ENCODE measurements at places on chromosomes 1 and 21.

- DNase-seq: no peak
Observed at GRCh38 chr1:21552715-21553114, 43.5 kb downstream of the ALPL start.

GRCh38 chr1:203172184-203173010 lies 3.2 kb downstream of the MYBPH start:
- DNase-seq: peak; percentile 10

DNA sequence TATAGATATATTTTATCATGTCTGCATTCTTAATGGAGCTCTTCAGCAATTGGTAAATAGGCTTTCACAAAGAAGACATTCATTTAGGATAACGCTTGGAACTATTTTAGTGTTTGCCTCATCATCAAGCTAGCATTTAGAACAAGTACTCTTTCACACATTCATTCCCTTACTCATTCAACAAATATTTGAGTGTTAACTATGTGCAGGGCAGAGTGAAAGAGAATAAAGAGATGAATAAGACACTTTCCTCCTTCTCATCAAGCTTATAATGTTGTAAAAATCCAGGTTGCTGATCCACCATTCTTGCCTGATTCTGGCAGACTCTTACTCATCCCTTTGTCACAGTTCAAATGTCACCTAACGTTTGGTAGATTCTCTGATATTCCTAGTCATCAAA lies 386.3 kb upstream of the BEND5 start:
- DNase-seq: no peak

GRCh38 chr1:181353526-181353925 lies 129.8 kb upstream of the CACNA1E start:
- no peak for DNase-seq

GRCh38 chr1:57549300-57549699 lies 125.4 kb upstream of the DAB1 start:
- DNase-seq: no peak

DNA sequence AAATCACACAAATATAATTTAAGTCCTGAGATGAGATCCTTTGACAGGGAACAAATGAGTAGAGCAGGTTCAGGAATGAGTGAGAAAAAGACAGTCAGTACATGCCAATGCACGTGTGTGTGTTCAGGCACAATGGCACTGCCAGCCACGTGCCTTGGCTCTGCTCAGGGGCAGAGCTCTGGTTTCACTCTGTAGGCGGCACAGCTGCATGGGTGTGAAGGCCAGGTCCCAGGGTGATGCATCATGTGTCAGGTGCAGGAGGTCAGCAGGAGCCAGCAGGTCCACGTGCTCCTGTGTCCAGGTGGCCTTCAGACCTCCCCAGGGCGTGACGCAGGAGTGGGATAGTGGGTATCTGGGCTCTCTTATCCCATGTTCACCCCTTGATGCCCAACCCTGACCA lies 386.1 kb downstream of the KCNH1 start:
- DNase-seq: no peak

DNA sequence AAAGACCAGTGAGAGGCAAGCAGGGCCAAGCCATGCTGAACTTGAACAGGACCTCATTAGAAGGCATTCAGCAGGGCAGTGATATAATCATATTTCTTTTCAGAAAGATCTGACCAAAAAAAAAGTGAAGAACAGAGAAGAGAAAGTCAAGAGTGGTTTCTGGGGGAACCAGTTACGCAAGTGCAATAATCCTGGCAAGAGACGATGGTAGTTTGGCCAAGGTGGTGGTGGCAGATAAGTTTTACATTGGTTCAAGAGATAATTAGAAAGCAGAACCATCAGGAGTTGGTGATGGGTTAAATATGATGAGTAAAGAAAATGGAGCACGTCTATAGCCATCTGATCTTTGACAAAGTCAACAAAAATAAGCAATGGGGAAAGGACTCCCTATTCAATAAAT lies 54.3 kb downstream of the ZSWIM5 start:
- no peak for DNase-seq

- no peak for DNase-seq
Observed at GRCh38 chr1:7768583-7768982, 2.5 kb upstream of the VAMP3 start.

DNA sequence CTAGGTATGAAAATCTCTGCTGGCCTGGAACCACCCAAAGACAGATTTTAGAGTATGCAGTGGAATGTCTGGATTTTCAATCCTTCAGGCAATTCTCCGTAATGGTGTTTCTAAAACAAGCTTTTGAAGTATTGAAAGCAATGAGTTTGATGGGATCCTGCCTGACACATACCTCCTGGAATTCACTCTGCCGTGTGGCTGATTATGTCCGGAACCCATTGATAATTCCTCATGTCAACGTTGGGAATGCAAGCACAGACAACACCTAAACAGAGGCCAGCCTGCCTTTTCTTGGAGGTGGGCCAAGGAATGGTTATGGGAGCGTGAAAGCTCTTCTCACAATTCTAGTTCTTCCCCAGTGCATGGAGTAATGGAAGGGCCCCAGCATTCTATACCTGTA lies 168.9 kb upstream of the HMCN1 start:
- no peak for DNase-seq

GRCh38 chr1:116411784-116412479 lies 38.9 kb downstream of the ATP1A1 start:
- DNase-seq: no peak

DNA sequence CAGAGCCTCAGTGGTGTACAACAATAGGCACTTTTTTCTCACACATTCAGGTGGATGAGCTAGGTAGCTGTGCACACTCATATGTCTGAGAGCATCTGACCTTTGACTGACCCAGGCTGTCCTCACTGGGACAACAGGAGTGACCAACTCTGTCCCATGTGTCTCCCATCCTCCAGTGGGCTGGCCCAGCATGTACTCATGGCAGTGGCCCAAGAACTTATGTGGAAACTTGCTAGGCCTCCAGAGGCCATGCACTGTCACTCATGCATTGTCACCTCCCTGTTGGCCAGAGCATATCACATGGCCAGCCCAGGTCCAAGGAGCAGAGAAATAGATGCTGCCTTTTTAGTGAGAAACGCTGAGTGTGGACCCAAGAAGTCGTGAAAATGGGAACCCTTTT lies 158.8 kb downstream of the IGSF21 start:
- DNase-seq: no peak

DNA sequence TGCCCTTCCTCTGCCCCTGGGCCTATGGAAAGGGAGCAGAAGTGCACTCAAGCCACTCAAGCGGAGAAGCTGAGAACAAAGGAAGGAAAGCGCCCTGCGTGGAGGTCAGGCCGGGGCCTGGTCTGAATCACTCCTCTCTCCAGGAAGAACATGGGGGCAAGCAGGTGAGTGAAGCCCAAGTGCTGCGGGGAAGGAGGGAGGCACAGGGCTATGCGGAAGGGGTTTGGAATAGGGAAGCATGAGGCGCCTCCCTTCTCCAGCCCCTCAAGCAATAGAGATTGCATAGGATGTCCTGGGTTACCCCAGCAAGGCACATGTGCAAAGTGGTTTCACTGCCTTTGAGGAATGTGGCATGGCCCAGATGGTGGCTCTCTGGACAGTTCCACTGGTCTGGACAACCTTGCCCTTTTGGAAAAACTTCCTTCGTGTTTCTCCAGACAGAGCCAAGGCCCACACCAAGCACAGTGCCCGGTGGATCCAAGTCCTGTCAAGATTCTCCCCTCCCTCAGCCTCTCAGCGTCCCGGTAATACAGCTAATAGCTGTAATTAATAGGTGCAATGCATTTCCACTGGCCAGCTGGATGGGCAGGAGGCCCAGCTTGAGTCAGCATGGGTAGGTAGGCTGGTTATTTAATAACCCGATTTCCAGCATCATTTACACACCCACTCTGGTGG lies 13.7 kb downstream of the BLACAT1 start:
- DNase-seq: no peak

GRCh38 chr1:66852870-66853269 lies 51.8 kb upstream of the INSL5 start:
- DNase-seq: no peak

DNA sequence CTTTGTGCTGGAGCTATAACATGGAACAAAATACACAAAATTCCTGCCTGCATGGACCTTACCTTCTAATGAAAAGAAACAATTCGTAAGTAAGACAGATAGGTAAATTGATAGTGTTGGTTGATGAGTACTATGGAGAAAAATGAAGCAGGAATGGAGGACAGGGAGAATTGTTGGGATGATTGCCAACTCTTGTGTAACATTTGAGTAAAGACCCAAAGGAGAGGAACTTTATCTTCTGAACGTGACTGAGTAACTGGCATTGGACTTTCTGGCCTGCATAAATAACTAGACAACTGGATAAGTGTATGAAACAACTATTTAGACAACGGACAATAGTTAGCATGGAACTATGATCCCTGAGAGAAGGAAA lies 6.8 kb upstream of the EFCAB14 start:
- DNase-seq: no peak

- no peak for DNase-seq
Observed at GRCh38 chr1:226566760-226567159, 18.2 kb downstream of the STUM start.

DNA sequence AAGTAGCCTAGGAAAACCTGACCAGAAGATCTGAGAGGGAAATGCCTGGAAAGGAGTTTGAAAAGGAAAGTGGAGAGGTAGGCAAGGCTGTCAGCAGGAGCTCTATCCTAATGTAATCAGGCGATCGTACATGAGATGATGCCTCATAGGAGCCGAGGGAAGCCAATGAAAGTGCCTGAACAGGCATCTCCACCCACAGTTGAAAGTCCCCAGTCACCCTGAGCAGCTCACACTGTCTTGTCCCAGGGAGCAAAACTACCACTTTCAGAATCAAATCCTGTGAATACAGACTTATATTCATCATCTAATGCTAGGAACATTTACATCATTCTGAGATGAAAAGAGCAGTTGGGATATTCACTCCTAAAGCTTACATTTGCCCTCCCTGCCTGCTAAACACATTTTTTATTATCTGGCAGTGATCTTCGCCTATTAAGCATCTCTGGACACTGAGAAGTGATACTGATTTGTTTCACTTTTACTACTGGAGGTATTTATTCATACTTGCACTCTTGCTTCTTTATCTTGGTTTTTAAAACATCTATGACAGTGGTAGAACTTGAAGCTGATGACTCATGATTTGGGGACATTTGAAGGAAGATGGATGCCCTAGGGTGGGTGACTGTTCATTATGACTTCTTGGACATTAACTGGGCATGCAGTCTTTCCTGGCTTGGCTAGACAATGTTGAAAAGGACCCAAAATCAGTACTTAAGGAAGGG lies 221.6 kb downstream of the SEC16B start:
- no peak for DNase-seq

GRCh38 chr1:228156515-228156881 lies 6.8 kb downstream of the GJC2 start:
- DNase-seq: no peak

GRCh38 chr1:78536427-78536826 lies 45.7 kb downstream of the PTGFR start:
- DNase-seq: no peak

DNA sequence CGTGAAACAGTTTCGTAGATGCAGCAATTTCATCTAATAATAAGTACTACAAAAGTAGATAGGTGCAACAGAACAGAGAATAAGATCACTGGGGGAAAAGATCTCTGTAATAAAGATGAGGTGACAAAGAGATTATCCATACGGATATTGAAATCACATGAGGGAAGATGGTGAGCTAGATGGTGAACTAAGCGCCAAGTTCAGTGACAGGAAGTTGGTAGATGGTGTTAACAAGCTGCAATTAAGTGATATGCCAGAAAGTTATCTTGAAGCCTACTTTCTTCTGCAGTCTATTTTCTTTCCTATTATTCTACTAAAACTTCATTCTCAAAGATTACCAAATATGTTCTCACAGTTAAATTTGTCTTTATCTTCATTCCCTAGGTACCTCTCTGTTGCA lies 7.1 kb downstream of the LRIF1 start:
- DNase-seq: no peak

DNA sequence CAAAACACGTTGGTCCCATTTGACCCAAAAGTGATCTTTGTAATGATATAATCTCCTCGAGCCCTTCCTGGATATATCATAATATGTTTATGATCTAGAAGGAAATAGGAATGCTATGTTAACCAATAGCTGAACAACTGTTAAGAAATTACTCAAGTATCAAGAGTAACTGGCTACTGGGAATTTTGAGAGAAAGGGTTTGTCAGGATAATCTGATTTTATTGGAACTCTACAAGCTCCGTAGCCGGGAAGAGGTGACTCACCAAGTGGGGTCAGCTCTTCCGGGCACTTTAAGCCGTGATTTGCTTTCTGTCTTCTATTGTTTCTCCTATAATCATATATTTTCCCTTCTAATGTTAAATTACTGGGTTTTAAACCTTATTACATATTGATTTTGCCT lies 250.5 kb upstream of the POGK start:
- no peak for DNase-seq

- DNase-seq: no peak
Observed at GRCh38 chr1:70719154-70719553, 308.1 kb downstream of the CTH start.

DNA sequence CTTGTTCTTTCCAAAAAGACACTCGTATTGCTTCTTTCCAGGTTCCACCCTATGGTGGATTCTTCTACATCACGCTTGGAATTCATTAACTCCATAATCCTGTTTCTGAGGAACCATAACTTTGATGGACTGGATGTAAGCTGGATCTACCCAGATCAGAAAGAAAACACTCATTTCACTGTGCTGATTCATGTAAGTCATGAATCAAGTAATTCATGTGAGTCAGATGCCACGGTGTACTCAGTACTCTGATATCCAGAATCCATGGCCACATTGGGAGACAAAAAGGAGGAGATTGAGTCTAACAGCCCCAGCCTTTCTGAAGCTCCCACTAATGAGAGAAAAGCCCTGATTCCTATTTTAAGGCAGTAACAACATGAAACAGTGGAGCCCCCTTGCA lies 7.4 kb downstream of the CHI3L2 start:
- no peak for DNase-seq

DNA sequence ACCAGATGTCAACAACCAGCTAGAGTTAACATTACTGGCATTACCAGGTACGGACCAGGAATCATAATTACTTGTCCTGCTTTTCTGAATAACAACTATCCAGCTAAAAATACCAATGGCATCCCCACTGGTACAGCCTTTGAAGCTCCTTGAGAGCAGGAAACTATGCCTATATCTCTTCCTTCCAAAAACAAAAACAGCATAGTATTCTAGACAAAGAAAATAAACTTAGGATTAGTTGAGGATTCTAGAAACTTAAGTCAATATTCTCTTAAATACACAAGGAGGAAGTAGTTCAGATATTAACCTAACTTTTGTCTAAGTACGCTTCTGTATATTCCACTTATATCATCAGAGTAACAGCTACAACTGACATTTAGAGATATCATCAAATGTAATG lies 3.0 kb downstream of the FUBP1 start:
- no peak for DNase-seq

All from stimulated activated CD8-positive, alpha-beta memory T cell treated with anti-CD3 and anti-CD28 coated beads, Interleukin-7, amount 100 ng/mL, for 1 hour (primary cell).